NCI-H1417 (cell line): ENCODE measurements at places on chromosomes 2 and 18.

GRCh38 chr2:78928502-78928901 lies 97.0 kb upstream of the REG3G start:
- DNase-seq: no peak

DNA sequence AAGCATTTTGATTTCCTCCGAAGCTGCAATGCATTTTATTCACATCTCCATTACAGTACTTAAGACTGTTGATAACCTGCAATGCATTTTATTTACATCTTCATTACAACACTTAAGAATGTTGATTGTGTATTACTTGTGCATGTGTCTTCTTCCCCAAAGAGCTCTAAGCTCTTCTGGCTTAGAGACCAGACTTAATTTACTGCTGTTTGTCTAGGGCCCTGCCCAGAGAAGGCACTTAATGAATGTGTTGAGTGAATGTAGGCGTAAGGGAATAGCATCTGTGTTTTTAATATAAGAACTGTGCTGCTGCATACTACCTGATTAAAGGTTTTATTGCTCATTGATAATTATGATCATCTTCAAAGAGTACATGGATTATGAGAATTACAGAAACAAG lies 295.6 kb downstream of the ZNF385B start:
- DNase-seq: no peak

DNA sequence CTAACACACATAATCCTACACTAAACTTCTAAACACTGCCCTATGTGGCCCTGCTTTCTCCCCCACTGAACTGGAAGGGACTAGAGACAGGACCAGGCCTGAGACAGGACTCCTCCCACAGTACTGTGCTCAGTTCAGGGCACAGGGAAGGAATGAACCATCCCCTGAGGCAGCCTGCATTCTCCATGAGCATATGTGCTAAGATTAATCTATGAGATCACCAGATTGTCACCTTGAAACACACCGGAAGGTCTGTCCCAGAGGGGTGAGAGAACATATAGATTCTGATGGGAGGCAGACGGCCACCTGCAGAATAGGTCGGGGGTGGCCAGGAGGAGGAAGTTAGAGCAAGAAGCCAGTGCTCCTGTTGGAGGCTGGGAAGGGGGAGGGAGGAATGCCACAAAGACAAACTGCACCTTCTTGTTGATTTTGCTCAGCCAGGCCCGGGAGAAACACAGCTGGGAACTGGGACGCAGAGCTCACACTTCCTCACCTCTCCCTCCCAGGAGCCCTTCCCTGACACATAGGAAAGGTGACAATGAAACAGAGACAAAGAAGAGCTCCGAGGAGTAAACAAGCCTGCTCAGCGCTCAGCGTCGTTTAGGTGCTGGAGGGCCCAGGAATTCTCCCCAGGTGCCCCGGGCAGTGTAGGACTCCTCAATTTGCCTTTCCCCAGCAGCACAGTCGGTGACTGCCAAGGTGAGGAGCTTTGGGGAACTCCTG lies 52.1 kb downstream of the ZBTB7C start:
- DNase-seq: peak; percentile 74

- no peak for DNase-seq
Measured at GRCh38 chr2:502831-503230, 174.4 kb downstream of the TMEM18 start.

DNA sequence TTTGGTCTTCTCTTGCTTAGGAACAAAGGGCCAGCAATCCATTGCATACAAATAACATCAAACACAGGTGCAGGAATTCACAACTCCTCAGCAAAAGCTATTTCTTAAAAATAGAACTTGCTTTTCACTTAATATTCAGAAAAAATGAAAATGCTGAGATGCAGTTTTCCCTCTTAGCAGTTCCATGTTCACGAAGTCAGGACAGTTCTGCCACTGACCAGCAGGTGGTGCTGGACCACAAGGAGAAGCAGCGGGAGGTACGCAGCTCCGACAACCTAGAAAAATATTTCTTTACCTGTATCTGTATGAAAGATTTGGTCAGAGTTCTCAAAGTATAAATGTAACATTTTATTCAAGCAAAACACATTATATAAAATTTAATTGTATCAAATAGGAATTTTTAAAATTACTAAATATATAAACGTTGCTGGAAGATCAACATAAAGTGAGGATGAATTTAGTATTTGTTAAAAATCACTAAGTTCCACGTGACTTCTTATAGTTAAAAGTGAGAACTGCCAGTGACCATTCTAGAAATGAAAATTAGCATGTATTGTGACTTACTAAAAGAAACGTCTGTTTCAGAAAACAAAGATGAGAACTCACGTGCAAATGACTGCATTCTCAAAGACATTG lies 48.8 kb downstream of the ADNP2 start:
- peak; percentile 91 for DNase-seq

- no peak for DNase-seq
Measured at GRCh38 chr2:206456078-206456754, 12.9 kb downstream of the ADAM23 start.

DNA sequence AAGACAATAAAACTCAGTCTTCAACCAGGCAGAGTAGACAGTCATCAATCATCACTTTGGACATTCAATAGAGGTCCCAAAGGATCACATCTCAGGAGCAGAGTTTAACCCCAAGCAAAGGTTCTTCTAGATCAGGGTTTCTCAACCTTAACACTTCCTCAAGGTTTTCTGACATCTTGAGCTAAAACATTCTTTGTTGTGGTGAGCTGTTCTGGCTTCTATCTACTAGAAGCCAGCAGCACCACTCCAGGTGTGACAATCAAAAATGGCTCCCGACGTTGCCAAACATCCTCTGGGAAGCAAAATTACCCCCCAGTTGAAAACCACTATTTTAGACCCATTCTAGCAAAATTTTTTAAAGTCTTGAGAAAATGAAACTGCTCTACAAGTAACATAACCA lies 22.0 kb downstream of the RTTN start:
- DNase-seq: no peak

DNA sequence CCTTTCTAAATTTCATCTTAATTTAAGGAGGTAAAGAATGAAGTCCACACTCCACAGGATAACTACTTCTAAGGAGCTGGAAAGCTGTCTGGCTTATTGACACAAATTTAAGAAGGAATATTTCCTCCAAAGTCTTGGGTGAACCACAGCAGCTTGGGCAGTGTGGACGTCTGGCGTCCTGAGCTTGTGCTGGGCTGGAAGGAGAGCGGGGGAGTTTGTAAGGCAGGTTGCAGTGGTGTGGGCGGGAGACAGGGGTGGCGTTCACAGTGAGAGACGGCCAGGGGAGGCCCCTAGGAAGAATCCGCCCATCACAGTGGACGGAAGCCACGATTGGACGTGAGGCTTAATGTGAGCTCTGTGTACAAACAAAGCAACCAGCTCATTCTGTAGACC lies 25.7 kb downstream of the ADI1 start:
- DNase-seq: no peak

GRCh38 chr2:191636235-191636543 lies 41.7 kb upstream of the NABP1 start:
- DNase-seq: no peak

GRCh38 chr2:234091883-234092282 lies 41.4 kb downstream of the SPP2 start:
- DNase-seq: no peak

GRCh38 chr2:159225025-159226016 lies 61.2 kb downstream of the WDSUB1 start:
- DNase-seq: no peak

DNA sequence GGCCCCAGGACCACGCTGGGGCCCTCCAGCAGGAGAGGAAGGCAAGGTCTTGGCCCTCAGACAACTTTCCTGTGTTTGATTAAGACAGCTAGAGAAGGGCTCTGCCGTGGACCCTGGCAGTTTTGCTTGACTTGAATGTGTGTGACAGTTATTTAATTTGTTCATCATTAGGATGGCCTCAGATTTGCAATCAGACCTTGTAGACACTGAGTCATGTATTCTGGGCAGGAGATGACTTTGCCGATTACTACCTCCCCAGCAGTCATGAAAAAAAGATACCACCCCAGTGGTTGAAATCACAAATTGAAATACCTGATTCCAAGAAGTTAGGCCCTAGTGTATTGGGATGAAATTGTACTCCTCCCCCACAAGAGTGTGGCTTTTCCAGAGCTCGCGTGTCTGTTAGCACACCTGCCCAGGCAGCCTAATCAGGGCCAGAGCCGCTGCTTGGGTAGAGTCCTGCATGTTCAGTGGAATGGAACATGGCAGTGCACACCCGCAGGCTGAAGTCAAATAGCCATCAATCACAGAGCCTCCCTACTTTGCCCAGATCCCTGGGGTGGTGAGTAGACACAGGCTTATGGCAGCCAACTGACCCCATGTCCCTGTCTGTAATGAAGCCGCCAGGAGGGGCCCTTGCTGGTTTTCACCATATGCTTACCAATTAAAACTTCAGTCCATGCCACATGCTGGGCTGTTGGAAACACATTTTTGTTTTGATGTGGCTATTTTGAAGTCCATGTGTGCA lies 122.5 kb downstream of the TPGS2 start:
- no peak for DNase-seq

DNA sequence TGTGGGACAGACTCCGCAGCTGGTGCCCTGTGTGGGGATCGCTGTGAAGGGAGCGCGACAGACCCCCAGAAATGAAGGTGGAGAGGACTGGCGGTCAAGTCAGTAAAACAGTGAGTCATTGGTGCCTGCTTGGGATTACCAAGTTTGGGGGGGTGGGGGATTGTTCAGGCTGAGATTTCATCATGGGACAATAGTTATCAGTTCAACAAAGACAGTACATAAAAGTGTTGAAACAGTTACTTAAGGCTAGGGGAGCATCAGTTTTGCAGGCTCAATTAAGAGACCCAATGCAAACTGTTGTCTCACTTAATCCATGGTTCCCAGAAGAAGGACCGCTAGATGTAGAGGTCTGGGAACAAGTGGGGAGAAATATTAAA lies 42.4 kb upstream of the PDK1 start:
- DNase-seq: no peak
